ENCODE measurements at places on chromosomes 11 and 22. TPM values are rescaled to one million over a fixed set of nuclear protein-coding genes. Genes with fewer than 3 reads are reported as not detected.

DNA sequence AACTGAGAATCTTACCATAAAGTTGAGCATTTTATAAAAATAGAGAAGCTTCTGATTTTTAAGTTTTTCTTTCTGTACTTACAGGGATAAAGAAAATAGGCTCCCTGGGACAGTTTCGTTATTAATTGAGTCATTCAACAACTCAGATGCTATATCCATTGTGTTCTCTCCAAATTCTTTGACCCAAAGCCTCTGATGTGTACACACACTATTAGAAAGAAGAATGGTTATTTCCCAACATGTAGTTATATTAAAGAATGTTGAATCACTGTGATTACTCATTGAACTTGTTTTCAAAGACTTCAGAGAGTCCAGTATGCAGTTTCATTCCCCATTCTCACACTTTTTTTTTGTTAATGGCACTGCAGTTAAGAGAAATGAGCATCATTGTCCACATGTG, 734.3 kb upstream of the ARHGAP42 start:
- H3K4me1 ChIP-seq = no peaks in the 10 kb centered on the region
- no peak for DNase-seq
- no peak overlapping the region for H3K27ac ChIP-seq
- no peaks in the 10 kb centered on the region for H3K36me3 ChIP-seq

GRCh38 chr11:85767246-85767945, 43.5 kb downstream of the SYTL2 start:
- H3K27me3 ChIP-seq = no peaks in the 10 kb centered on the region
- H3K36me3 ChIP-seq = no peaks in the 10 kb centered on the region
- no peak for DNase-seq
- H3K4me3 ChIP-seq = no peak overlapping the region
- H3K4me1 ChIP-seq = no peaks in the 10 kb centered on the region

Gene ESRRA
- total RNA-seq = 19.8 TPM

Gene PGR
- not detected for total RNA-seq

- no peak overlapping the region for H3K27ac ChIP-seq
- no peak for DNase-seq
- H3K4me1 ChIP-seq = peaks cover 8% of the 10 kb centered on the region
- H3K4me3 ChIP-seq = no peak overlapping the region
- peaks cover 2% of the 10 kb centered on the region for H3K36me3 ChIP-seq
Measured at GRCh38 chr22:20514658-20515406, 7.4 kb downstream of the MED15 start.

Gene PHETA2
- 1.8 TPM for total RNA-seq

DNA sequence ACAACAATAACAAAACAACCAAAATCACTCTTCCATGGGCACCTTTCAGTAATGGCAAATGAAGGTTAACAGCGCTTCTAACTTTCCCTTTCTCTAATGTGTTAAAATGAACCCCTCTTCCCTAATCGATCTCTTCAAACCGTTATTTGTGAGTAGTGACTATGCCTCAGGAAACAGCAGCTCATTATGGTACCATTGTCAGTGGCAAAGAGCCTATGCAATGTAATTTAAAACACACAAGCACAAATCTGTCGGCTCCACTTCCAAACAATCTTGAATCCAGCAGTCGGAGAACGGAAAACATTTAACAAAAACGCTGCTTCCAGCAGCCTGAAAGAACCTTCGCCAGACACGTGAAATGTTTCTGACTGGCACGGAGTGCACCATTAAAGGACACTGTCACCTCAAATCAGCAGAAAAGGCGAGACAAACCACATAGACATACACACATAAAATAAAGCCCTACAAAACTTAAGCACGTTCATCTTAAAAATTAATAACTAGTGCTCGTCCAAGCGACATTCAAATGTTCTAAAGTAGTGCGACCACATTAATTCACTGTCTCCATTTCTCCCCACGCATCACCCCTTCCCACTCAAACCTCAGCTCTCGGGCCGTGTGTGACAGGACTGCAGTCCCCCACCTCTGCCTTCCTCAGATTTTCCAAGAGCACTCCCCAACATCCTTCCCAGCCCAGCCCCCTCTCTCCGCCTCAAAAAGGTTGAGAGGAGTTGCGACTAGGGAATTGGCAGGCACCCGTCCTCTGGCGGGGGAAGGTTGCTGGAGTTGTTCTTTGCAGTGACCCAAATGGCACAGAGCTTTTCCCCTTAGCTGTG, 748 bp downstream of the RAB30 start:
- H3K4me3 ChIP-seq = peak overlapping the region; percentile 58
- no peaks in the 10 kb centered on the region for H3K36me3 ChIP-seq
- H3K4me1 ChIP-seq = peaks cover 11% of the 10 kb centered on the region
- no peaks in the 10 kb centered on the region for H3K27me3 ChIP-seq
- DNase-seq = no peak

- peak overlapping the region; percentile 8 for H3K27ac ChIP-seq
- H3K27me3 ChIP-seq = no peaks in the 10 kb centered on the region
- no peak for DNase-seq
- H3K4me1 ChIP-seq = peaks cover 3% of the 10 kb centered on the region
- no peaks in the 10 kb centered on the region for H3K36me3 ChIP-seq
Measured at GRCh38 chr11:86160541-86161149, 83.9 kb upstream of the EED start.

DNA sequence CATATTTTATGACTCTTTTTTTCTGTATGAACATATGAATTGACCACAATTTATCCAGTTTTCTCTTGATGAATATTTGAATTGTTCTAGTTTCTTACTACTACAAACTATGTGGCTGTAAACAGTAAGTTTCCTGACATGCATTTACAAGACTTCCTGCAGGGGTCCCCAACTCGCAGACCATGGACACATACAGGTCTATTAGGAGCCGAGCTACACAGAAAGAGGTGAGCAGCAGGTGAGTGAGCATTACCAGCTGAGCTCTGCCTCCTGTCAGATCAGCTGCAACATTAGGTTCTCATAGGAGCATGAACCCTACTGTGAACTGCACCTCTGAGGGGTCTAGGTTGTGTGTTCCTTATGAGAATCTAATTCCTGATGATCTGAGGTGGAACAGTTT, 379.4 kb downstream of the DYNC2H1 start:
- H3K4me3 ChIP-seq = no peak overlapping the region
- H3K27ac ChIP-seq = no peak overlapping the region
- no peaks in the 10 kb centered on the region for H3K4me1 ChIP-seq
- no peak for DNase-seq
- H3K27me3 ChIP-seq = no peaks in the 10 kb centered on the region
- no peaks in the 10 kb centered on the region for H3K36me3 ChIP-seq

Measured in liver (tissue), 10 donors.